ENCODE measurements at places on chromosomes 12 and 14. TPM values are rescaled to one million over a fixed set of nuclear protein-coding genes. Genes with fewer than 3 reads are reported as not detected.

The RNU4-1 gene
- not detected for total RNA-seq

DNA sequence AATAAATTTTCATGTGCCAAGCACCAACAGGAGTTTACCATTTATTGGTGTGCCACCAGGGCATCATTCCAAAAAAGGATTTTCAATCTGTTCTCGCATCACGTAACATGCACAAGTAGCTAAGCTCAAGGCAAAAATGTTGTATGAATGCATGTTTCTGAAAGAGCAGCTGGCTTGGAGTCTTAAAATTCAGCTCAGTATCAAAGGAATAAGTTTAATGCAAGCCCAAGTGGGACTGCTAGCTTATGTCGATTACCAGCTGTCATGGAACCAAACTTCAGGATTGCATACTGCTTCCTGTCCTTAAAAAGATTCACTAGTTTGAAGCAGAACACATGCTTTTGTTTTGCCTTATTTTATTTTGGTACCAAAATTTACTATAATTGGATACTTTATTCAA lies 437.0 kb downstream of the FSCB start:
- DNase-seq, result no peak

DNA sequence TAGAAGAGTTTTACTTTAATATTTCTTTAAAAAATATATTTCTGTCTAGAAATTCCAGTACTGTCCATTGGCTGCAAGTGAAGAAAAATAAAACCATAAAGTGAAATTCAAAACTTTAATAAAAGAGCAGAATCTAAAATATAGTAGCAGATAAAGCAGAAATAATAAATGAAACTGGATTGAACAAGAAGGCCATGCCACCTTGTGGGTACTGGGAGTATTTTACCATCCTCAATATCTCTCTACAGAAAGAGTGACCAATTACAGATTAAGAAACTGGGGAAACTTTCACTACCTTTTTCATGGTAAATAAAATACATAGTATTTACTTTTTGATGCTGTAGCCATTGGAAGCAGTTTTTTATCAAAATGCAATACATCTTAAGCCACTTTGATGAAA lies 220.5 kb downstream of the BCAT1 start:
- no peak for DNase-seq

DNA sequence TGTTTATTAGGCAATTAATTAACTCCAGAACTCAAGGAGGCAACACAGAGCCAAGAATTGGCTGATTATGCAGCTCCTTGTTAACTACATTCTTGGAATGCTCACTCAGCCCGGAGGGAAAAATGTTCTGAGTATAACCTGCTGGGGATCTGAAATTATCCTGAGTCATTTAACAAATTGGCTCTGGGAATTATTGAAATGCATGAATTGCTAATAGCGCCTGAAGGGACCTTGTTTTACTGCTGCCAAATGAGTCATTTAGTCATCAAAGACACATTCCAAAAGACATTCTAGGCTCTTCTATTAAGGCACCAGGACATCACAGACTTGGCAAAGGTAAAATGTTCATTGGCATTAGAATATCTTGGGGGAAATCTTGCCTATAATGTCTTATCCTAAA lies 13.0 kb downstream of the TMEM52B start:
- no peak for DNase-seq

All from ascending aorta (tissue), 2 donors.